Ovary (tissue), 10 donors: ENCODE measurements at places on chromosomes 5 and 9. TPM values are rescaled to one million over a fixed set of nuclear protein-coding genes. Genes with fewer than 3 reads are reported as not detected.

The SLC27A6 gene
- 5.8 TPM for total RNA-seq

The TPPP gene
- 7.0 TPM for total RNA-seq

The SPATA31C1 gene
- total RNA-seq, result not detected

The IFNA2 gene
- total RNA-seq, result not detected

The PCDHGA3 gene
- total RNA-seq, result 5.4 TPM

The OGN gene
- 47.8 TPM for total RNA-seq

The FGF1 gene
- total RNA-seq, result 0.48 TPM
